Hematopoietic multipotent progenitor cell (in vitro differentiated cells): ENCODE measurements at places on chromosomes 11 and 22.

DNA sequence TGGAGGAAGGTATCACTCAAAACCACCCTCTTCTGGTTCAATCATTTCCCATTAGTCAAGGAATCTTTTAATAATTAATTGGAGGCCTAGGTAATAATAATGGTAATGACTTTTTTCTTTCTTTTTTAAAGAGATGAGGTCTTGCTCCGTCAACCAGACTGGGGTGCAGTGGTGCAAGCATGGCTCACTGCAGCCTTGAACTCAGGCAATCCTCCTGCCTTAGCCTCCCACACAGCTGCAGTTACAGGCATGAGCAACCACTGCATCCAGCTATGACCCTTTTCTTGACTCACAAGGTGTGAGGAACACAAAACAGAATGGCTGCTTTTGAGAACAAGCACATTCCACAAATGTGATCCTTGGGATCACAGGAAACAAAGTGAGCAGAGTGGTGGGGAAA lies 3.6 kb downstream of the POLDIP3 start:
- DNase-seq = no peak

DNA sequence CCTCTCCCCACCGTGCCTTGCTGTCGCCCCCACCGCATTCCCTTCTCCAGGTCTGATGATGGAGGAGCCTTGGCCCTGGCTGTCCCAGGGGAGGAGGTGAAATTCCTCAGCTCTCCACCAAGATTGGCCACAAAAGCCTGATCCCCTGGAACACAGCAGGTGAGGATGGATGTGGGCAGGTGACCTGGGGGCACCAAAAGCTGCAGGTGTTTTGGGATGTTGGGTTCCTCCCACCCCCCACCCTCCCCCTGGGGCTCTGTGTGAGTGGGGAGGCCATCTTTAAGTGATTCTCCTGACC lies 639 bp downstream of the TRIOBP start:
- no peak for DNase-seq

DNA sequence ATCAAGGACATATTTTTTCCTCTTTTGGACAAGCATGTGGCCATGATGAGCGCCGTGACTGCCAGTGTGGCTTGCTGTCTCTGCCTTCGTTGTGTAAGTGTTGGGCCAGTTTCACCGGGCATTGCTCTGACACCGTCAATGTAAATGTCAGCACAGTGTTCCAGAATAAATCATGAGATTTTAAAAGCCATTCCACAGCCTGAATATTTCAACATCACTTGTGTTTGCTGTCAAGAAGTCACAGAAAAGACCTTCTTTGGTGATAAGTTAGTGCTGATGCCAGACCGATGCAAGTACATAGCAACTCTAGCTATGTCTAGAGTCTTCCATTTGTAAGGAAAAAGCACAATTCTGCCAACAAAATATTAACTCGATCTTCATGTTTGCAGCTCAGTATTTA lies 467.8 kb downstream of the TBC1D22A start:
- no peak for DNase-seq

- no peak for DNase-seq
Measured at GRCh38 chr11:86172894-86173293, 71.7 kb upstream of the EED start.

DNA sequence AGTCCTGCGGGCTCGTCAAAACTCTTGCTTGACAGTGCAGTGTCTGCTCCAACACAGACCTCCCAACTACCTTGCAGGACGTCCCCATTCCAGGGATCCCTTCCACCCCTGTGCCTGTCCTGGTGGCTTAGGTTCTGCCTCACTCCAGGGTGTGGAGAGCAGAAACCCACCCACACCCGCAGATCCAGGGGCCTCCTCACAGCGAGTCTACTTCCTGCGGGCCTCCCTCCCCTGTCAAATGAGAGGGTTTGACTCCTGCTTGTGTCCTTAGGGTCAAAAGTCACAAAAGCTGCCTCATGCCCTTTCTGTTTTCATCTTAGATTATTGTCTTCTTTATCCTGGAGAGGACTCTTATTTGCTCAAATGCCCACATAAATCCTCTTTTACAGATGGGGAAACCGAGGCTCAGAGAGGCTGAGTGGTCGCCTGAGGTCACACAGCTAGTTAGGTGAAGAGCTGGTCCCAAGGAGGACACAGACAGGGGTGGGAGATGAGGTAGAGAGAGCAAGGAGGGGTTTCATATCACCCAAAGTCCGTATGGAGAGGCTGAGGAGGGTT lies 81.1 kb upstream of the KCNQ1OT1 start:
- no peak for DNase-seq

GRCh38 chr11:19501631-19502030 lies 211.0 kb upstream of the NAV2 start:
- no peak for DNase-seq

DNA sequence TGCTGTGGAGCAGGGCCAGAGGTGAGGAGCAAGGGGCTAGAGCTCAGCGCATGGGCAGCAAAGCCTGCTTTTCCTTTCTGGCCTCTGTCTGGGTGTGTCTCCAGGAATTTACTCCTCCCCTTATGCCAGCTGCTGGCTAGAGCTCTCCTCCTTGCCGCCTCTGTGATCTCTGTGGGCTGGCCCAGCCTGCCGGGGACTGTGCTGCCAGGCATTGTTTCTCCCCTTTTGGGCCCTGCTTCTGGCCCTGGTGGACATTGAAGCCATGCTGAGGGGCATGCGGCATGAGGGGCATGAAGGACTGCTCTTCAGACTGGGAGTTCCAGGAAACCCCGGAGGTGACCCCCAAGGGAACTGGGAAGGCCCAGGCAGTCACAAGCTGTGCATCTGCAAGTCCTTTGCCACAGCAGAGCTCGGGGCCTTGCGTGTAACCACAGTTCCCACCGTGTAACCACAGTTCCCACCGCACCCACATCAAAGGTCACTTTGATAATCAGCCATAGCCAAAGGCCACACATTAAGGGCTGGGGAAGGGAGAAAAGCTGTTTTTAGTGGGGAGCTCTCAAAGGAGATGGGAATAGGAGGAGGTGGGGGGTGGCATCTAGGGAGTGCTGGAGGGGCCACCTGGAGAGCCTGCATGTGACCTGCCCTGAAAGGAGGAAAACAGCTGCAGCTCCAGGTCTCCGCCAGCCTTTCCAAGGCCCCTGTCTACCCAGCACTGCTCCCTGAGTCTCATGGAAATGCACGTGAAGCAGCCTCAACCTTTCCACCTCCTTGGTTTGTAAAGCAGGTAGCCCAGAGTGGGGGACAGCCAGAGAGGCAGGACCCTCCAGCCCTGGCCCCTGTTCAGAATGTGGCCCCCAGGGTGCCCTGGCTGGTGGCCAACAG lies 62.3 kb downstream of the PPFIBP2 start:
- DNase-seq = no peak

DNA sequence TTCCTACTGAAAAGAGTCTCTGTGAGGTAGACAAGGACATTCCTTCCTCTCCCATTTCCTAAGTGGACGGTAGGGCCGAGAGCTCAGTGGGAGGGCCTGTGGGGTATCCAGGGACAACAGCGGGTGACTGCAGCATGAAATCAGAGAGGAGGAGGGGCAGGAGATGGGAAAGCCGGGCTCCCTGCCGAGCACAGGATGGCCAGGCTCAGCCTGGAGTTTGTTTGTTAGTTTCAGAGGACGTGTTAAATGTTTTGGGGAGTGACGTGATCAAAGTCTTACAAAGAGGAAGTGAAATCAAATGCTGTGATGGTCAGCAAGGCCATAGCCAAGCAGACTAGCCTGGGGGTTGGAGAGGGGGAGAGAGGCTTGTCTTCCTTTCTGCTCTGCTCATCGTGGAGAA lies 152.7 kb downstream of the ADAMTS15 start:
- DNase-seq = no peak

DNA sequence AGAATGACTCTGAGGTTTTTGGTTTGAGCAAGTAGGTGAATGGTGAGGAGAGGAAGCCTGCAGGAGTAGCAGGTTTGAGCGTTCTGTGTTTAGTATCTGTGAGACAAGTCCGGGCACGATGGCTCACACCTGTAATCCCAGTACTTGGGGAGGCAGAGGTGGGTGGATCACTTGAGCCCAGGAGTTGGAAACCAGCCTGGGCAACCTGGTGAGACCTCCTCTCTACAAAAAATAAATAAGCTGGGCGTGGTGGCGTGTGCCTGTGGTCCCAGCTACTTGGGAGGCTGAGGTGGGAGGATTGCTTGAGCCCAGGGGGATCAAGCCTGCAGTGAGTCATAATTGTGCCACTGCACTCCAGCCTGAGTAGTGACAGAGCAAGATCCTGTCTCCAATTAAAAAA lies 9.7 kb upstream of the CENATAC start:
- no peak for DNase-seq

DNA sequence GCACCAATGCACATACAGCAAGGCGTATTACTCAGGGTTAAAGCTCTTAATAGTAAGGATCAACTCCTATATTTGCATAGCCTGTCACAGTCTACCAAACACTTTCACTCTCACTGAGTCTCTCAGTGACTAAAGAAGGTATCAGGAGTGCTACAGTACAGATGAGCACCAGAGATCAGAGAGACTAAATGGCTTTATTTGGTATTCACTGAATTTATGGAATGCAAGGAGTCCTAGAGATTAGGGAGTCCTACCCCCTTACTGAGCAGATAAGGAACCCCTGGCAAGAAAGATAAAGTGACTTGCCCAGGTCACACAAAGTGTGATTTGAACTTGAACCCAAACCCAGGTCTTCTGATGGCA lies 396.4 kb upstream of the CCDC90B start:
- no peak for DNase-seq

DNA sequence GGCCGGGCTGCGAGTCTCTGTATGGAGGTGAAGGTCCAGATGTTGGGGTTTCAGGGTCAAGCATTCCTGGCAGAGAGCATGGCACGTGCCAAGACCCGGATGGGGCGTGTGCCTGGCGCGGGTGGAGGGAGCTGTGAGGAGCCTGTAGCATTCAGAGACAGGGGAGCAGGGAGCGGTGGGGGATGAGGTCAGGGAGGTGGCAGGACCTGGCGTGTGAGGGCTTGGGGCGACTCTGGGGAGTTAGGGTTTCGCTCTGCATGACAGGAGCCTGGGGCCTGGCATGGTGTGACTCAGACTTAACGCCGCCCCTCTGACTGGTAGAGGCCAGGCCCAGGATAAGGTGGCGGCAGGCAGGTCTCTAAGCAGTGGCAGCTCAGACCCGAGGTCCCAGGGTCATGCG lies 103.0 kb downstream of the KCNQ1 start:
- no peak for DNase-seq

GRCh38 chr11:27296497-27296896 lies 66.5 kb downstream of the CCDC34 start:
- DNase-seq = peak; percentile 11

DNA sequence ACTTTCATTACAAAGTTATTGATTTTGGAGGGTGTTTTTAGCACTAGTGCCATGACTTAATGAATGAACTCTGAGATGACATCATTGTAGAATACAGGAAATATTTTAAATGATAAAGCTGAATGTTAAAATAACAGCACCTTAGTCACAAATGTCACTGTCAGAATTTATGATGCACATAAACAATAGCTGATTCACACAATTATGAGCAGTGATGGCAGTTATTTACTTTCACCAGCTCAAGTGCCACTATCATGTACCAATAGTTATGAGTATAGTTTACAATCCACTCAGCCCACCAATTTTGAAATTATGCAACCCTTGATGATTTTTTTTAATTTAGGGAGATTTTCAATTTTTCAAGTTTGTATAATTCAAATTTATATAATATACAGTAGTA lies 23.0 kb downstream of the SERPING1 start:
- no peak for DNase-seq

DNA sequence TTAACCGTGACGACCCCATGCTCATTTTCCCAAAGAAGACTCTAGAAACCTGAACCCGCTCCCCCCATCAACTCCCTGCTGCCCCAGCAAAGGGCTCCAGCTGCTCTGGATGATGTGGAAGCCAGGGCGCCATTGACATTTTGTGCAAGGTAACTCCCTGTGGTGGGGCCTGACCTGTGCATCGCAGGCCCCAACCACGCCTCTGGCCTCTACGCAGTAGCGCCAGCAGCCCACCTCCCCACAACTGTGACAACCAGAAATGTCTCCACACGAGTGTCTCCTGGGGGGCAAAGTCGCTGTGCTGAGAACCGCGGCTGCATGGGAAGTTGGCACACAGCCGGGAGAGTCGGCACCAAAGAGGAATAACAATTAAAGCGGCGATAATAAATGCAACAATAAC lies 86.9 kb upstream of the PRR5 start:
- no peak for DNase-seq

- DNase-seq = no peak
Measured at GRCh38 chr11:96259134-96259830, 83.7 kb downstream of the MAML2 start.

DNA sequence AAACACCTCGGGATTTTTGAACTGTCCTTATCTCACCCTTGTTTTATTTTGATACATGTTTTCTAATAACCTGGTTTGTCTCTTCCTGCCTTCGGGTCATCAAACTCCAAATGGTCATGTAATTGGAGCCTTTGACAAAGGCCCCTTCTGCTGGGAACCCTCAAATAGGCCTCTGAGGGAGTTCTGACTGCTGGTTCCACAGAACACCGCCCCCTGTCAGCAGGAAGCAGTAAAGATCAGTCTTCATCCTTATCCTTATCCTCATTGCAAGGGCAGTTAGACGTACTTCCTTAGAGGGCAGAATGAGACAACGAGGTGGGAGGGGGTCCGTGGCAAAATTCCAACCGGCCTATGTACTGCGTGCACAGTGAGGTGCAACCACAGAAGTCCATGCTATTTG lies 12.1 kb downstream of the TRIM51 start:
- no peak for DNase-seq

DNA sequence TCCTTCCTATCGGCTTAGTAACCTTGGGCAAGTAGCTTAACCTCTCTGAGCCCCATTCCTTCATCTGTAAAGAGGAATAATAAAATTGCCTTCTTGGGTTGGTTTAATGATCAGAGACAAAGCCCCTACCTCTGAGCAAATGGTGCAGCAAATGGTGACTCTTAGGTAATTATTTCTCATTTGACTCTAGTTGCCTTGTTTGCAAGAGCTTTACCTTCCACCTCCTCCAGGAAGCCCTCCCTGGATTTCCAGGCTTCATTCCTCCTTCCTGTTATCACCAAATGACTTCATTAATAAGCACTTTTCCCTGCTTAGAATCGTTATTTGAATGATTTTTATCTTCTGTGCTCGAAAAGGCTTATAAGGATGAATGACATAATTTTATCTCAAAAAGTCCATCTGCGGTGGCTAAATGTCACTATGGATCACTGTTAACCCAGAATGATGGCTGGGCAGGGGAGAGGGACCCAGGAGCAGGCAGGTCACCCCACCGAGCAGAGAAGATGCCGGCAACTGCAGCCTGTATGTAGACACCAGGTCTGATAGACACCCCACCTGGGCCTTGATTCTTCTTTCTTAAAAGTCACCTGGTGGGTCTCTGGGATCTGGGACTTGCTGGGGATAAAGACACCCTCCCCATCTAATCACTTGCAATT lies 106.6 kb downstream of the TSPAN18 start:
- no peak for DNase-seq
